ENCODE measurements at places on chromosomes 7 and 10. TPM values are rescaled to one million over a fixed set of nuclear protein-coding genes. Genes with fewer than 3 reads are reported as not detected.

CNPY1 gene
- total RNA-seq, result not detected

FXYD4 gene
- not detected for total RNA-seq

CNNM1 gene
- not detected for total RNA-seq

SFTPA1 gene
- total RNA-seq, result not detected

SVOPL gene
- not detected for total RNA-seq

CNTNAP2 gene
- total RNA-seq, result not detected
